ENCODE measurements at places on chromosomes 5 and 9. TPM values are rescaled to one million over a fixed set of nuclear protein-coding genes. Genes with fewer than 3 reads are reported as not detected.

Gene PCDHA1
- total RNA-seq, result 0.48 TPM

Gene LPAR1
- 21.3 TPM for total RNA-seq

Gene C9orf153
- total RNA-seq, result 0.14 TPM

Gene MTRR
- total RNA-seq, result 29.6 TPM

Gene IFNA13
- total RNA-seq, result not detected

Gene SMIM33
- total RNA-seq, result not detected

Gene KLF4
- total RNA-seq, result 20.0 TPM

Measured in A549 treated with ZK216348 at 1 μM for 4 hours (cell line).